NCI-H1105 (cell line): ENCODE measurements at places on chromosomes 2 and 18.

DNA sequence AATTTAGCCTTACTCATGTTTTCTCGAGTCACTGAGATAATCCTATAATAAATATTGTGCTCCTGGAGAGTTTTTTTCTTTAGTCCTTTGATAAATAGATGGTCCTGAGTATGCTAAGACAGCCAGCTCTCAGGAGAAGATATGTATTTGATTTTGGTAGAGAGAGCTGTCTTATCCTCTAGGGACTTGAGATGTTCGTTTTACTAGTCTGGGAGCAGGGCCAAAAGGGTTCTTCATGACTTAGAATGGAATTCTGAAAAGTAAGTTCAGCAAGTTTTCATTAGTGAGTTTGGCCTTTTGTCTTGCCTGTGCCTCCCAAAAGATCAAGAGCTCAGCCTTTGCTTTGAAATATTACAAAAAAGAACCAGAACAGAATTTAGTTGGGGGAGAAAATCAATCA, 246.7 kb downstream of the BABAM2 start:
- no peak for DNase-seq

- no peak for DNase-seq
Measured at GRCh38 chr2:142883526-142883925, 6.1 kb downstream of the KYNU start.

DNA sequence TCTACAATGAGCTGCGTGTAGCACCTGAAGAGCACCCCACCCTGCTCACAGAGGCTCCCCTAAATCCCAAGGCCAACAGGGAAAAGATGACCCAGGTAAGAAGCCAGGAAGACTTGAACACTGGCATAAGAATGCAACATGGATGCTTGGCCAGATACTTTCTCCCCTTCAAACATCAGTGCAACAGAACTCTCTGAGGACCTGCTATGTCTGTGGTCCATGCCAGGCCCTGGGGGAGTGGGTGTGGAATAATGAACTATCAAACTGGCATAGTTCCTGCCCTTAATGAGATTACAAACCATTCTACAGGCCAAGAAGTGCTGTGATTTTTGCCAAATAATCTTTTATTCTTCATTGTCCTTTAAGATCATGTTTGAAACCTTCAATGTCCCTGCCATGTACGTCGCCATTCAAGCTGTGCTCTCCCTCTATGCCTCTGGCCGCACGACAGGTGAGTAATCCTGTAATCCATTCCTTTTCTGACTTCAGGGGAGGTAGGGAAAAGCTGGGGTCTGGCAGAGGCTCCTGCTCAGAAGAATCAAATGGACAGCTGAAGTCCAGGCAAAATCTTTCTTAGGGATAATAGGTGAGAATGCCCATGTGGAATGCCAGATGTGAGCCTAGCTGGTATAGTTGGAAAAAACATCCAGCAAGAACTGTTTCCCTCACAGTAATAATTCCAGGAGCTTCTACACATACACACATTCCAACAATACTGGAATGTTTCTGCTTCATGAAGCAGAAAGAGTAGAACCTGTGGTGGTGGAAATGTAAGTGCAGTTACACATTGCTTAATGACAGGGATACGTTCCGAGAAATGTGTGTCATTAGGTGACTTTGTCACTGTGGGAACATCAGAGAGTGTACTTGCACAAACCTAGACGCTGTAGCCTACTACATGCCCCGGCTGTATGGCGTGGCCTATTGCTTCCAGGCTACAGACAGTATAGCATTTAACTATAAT, 16.2 kb downstream of the ACTG2 start:
- no peak for DNase-seq

- DNase-seq, result no peak
Measured at GRCh38 chr2:233501198-233502076, 65.1 kb downstream of the USP40 start.

DNA sequence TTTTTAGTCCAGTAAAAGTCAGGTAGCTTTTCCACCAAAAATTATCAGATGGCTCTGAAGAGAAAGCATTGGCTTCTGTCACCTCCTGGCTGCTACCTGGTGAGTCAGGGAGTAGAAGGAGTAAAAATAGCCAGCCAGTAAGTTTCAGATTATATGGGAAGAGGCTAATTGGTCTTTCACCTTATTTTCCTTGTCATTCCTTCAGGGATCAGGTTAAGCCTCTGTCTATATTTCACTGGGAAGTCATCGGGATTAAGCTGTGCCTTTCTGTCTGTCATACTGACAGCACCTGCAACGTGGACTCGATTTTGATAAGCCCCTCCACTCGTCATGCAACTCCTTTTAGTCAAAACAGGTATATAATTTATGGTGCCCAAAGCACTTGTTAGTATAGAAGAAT, 380.7 kb upstream of the CELF4 start:
- DNase-seq, result no peak

DNA sequence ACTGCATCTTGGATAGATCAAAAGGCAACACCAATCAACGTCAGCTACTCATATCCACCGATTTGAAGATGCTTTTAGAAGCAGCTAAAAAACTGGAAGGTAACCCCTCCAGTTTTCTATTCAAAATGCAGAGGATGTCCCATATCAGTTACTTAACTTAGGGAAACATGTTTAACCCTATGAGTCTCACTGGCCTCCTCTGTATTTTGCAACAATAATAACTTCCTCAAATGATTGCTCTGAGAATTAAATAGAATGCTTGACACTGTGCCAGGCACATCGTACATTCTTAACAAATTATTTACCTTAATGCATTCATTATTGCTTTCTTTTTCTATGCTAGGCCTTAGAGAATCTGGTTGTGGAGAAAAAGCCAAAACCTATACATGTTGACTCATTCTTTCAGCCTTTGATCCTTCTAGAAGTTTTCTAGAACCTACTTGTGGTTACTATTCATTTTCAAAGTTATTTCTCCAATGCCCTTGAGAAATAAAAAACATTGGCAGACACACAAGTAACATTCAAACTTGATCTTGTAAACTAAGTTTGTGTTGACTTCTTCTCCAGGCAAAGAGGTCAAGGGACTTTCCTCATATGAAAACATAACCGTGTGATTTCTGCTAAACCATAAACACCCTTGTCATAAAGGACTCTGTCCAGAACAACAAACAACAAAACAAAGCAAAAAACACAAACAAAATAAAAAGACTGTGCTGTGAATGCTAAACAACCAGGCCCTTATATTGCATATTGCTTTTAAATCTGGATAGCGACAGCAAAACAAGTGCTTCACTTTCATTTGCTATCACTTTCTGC, 4.6 kb downstream of the DOCK10 start:
- DNase-seq, result no peak

DNA sequence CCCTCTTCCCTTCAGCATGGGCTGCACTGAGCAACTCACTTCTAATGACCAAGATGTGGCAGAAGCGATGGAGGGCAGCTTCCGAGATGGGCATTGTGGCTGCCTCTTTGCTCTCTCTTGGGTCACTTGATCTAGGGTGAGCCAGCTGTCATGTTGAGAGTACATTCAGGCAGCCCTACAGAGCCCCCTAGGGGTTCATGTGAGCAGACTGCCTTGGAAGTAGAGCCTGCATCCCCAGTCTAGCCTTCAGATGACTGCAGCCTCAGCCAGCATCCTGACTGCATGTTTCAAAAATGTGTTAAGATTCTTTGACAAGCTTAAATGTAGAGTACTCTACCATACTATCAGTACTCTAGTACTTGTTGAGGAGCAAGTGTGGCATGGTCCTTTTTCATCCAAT, 143.9 kb downstream of the NCK2 start:
- DNase-seq, result no peak

DNA sequence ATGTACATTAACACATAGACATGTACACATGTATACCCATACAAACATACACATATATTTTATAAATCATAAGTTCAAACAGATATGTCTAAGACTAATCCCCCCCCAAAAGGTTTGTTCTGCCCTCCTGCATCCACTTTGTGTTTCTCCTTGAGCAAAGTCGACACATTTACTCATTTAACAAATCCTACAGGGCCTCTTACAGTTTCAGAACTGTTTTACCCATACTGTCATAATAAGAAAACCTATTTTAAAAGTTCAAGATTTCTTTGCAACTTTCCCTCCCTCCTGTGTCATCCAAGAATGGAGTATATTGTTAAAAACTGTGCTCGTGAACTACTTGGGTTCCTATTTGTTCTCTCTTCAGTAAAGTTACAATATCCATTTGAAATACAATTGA, 166.7 kb downstream of the L3MBTL4 start:
- no peak for DNase-seq

DNA sequence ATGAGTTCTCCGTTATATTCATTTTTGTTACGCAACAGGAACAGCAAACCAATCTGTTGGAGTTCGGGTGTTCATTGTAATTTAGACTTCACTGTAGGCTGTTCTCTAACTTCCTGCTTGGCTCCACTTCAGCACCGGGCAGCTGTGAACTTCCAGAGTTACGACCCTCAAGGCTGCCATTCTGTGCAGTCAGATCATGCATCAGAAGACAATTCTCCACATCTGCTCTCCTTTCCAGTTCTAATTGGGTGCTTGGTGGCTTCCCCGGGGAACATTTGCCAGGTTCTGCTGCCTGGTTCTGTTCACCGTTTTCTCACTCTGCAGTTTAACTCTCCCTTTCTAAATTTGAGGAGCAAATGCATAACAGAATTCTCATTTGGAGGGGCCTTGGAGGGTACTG, 237.7 kb downstream of the NYAP2 start:
- no peak for DNase-seq

- DNase-seq, result no peak
Measured at GRCh38 chr2:137715731-137716191, 248.5 kb upstream of the HNMT start.

DNA sequence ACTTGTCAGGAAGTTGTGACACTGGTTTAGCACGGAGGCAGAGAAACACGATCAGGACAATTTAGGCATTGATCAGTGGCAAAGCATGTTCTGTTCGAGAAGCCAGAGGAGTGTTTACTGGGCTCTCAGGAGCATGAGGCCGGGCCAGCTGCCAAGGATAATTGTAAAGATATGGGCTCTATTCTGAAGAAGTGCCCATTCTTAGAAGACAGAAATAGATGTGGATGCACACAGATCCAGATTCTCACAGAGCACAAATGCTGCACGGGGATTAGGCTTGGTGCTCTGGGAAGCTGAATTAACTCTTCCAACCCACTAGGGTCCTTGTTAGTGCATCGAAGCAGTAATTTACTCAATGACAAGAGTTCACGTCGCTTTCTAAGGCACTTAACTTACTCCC, 16.2 kb downstream of the AFF3 start:
- DNase-seq, result peak; percentile 38

GRCh38 chr18:10057894-10058791, 144.3 kb downstream of the VAPA start:
- DNase-seq, result no peak

DNA sequence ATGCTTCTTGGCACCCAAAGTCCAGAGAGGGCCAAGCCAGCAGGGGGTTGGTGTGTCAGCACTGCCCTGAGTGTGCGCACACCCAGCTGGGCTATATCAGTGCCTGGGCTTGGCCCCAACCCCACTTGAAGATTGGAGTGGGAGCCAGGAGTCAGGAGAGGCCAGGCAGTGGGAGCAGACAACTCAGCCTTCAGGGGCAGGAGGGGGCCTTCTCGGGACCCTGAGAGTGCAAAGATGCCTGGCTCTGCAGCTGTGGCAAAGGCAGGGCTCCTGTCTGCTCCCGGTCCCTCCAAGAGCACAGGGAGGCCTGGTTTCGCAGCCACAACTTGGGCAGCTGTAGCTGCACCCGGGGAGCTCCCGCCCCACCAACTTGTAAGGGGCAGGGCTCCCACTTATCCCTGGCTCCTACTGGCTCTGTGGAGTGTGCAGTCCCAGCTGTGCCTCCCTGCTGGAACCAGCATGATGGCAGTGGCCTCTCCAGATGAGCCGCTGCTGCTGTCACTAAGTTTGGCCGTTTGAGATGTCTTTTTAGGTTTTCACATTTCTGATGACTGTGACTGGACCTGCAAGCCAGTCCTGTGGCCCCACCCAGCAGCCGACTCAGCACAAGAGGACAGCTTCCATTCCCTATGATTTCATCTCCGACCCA, 148.8 kb upstream of the HS6ST1 start:
- DNase-seq, result no peak

GRCh38 chr2:64211276-64211921, 67.2 kb upstream of the PELI1 start:
- DNase-seq, result no peak

GRCh38 chr2:42843611-42844010, 51.2 kb upstream of the HAAO start:
- DNase-seq, result no peak

GRCh38 chr2:162210385-162210784, 32.9 kb downstream of the FAP start:
- DNase-seq, result no peak

DNA sequence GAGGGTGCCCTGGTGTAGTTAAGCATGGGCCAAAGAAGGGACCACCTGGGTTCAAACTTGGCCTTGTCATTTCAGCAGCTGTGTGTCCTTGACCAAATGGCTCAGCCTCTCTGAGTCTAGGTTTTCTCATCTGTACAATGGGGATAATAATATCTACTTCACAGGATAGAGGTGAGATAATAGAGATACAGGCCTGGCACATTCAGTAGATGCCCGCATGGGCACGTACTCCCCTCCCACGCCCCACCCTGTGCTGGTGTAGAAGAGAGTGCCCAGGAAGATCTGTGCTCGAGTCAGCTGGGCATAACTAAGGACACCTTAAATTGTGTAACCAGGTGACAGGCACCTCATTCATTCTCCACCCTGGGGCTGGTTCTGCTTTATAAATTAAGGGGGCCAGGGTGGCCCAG, 8.4 kb upstream of the TMEM185B start:
- DNase-seq, result no peak

DNA sequence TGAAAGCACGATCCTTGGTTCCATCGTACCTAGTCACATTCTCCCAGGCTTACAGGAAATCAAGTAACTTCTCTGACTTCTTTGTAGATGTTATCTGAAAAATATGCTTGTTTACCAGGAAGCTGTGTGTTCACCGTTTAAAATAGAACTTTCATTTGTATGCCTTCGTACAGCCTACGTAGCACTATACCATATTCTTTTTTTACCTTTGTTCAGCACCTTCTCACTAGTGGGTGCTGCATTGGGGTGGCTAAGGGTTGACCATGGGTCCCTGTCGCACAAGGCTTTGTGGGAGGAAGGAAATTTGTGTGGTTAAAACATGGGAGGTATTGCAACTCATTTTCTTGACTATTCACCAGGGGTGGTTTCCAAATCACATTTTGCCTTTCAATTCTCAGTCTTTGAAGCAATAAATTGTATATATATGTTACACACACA, 16.6 kb downstream of the MALT1 start:
- DNase-seq, result no peak

DNA sequence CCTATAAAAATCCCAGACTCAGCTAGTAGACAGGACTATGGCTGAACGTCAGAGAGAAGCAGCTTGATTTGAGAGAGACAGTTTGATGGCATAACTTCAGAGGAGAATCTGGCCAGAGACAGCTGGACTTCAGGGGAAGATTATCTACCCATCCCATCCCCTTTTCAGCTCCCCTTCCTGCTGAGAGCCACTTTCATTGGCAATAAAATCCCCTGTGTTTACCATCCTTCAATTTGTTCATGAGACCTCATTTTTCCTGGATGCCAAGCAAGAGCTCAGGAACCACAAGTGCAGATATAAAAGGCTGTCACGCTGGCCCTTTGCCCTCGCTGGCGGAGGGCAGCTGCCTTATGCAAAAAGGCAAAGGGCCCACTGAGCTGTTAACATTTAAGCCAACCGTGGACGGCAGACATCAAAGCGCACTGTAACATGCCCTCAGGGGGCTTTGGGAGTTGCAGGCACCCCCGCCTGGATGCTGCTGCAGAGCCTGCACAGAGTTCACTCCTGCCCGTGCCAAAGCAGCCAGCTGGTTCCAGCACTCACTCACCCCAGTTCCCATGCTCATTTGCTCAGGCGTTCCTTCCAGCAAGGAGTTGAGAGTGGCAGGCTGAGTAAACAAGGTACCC, 164.3 kb upstream of the PGAP1 start:
- DNase-seq, result no peak

GRCh38 chr18:39037925-39038324, 1472.3 kb upstream of the CELF4 start:
- peak; percentile 1 for DNase-seq
